ENCODE measurements at places on chromosomes 2 and 18.

- ATAC-seq, result peak; percentile 0
Observed at GRCh38 chr2:237692601-237693290, 65.4 kb downstream of the LRRFIP1 start.

DNA sequence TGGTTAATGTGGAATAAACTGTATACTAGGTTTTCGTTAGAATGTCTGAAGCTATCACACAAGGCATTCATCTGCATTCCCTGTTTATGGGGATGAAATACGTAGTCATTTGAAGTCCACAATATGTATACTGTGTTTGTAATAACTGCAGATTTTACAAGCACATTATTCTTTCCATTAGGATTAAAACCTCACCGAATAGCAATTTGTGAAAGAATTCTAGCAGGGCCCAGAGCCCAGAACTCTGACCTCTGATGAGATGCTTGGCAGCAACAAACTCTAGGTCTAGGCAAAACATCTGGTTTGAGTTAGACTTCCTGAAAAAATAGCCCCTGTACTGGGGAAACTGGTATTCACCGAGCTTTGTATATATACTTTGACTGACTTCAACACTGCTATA is 158.2 kb downstream of the SRBD1 start:
- ATAC-seq, result no peak

GRCh38 chr2:1553671-1554295 is 140.5 kb downstream of the TPO start:
- ATAC-seq, result no peak

GRCh38 chr2:60837123-60837522 is 44.3 kb upstream of the REL start:
- no peak for ATAC-seq

DNA sequence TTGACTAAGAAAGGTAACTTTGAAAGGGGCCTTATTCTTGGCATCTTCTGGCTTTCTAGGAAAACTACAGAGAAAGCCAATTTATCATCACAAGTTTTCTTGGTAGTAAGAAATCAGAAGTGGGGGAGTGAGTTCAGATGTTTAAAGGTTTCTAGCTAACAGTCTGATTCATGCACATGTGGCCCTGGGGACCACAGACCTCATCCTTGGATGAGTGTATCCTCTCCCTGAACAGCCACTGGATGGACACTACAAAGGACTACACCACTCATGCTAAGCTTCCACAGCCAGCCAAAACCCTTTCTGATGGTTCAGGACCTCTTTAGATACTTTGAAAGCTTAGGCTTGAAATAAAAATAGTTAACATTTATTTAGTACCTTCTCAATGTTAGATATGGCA is 218.3 kb upstream of the STK17B start:
- ATAC-seq, result no peak

DNA sequence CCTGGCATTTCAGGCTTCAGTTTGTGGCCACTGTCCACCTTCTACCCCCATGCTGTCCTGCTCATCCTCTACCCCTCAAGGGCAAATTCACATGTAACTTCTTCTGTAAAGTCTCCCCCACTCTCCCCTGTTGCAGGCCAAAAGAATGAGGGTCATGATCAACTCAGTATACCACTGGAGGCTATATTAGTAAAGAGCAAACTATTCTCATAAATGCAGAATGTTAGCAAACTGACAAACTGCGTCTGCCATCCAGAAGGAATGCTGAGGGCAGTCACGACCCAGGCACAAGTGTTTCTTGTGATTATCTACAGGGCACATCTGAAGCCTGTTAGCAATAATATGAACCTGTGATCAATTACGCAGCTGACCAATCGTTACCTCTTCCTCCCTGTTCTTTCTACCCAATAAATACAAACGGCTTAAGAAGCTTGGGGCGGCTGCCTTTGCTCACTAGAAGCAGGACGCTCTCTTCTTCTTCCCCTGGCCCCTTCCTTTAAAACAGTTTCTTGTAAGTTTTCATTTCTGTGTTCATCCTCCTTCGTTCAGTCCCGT is 58.3 kb downstream of the SEPTIN10 start:
- ATAC-seq, result no peak

DNA sequence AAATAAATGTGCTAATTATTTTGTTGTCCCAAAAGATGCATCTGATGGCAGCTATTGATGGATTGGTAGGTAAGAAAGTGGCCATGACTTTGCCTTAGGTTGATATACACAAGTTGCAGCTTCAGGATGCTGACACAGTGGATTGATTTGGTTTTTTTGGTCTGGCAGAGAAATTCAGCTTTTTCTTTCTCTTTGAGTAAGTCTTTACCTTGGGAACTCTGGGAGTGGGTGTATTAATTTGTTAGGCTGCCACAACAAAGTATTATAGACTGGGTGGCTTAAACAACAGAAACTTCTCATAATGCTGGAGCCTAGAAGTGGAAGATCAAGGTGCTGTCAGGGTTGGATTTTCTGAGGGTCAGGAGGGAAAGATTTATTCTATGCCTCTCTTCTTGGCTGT is 19.8 kb upstream of the ICOS start:
- no peak for ATAC-seq

DNA sequence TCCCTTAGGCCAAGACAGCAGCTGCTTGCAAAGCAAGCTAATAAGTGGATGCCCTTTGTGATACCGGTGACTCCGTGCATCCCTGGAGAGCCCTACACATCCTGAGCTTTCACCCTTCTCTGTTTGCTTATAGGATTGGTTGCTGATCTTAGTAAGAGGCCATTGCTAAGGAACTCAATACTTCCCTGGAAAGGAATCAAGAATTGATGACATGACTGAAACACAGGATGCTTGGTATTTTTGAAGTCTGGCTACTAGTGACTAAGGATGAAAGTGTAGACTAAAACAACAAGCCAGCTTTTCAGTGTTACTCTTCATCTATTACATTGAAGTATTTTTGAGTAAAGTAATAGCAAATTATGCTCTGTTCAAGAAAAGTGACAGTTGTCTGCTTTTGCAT is 123.0 kb upstream of the SERPINE2 start:
- no peak for ATAC-seq

DNA sequence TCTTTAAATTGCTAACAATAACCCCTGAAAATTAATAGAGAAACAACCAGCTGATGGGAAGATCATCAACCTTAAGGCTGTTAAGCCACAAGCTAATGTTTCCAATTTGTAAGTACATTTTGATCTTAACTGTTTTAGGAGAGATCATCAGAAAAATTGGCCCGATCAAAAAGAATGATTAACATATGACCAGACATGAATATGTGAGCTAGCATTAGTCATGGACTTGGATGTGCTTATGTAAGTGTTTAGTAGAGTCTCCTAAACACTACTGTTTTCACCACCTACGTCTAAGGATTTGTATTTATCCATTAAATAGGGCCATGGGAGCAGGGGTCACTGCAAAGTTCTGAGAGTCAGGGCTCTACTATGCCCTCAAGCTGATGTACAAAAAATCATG is 4.3 kb downstream of the LMAN1 start:
- ATAC-seq, result no peak

DNA sequence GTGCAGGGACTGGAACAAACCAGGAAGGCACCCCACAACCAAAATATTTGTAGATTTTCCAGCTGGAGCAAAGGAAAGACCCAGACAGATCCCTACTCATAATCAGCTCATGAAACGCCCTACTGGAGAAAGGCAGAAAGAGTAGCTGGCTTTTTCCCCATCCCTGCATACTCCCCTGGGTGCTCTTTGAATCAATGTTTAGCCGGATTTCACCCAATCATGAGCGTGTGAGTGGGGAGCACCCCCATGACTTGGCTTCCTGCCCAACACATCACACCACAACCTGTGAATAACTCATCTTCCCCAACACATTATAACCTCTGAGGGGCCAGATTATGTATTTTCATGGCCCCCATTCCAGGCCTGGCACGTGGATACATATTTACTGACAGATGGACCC is 35.1 kb upstream of the SLC14A1 start:
- no peak for ATAC-seq

DNA sequence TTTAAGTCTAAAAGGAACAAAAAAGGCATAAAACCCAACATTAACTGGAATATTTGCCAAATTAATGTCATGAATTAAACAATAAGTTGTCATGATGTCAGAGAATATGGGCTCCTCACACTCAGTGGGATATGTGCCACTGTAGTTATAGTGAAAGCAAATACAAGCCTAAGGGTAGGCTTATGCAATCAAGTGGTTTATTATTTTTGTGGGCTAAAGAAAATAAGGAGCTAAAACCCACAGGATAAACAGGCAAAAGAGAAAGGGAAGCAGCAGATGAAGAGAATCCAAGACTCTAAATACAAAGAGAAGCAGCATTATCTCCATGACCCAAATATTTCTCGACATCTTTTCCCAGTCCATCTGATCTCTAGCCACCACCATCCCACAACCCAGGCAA is 17.5 kb downstream of the YWHAQ start:
- no peak for ATAC-seq

DNA sequence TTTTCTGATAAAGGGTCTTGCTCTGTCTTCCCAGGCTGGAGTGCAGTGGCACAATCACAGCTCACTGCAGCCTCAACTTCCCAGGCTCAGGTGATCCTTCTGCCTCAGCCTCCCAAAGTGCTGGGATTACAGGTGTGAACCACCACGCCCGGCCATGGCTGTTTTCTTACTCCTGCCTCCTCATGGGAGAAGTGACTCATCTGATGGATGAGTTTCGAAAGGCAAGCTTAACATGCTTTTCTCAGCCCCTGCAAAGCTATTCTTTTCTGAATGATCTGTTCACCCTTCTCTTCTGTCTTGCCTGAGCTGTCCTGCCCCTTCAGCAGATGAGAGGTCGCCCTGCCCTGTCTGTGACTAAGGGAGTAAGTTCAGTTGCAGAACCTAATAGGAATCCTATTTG is 929 bp upstream of the CREG2 start:
- no peak for ATAC-seq

DNA sequence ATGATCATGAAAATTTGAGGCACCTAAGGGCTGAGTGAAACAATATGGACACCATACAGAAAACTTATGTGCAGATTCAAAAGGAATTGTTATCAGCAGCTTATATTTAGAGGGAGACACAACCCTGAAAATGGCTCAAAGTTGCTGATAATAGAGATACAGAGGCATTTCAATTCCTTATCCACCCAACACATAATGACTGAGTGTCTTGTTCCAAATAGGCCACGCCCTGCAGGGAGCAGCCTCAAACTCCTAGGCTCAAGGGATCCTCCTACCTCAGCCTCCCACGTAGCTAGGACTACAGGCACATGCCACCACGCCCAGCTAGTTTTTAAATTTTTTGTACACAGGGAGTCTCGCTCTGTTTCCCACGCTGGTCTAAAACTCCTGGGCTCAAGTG is 79.0 kb downstream of the LBH start:
- ATAC-seq, result no peak

- ATAC-seq, result peak; percentile 52
Observed at GRCh38 chr2:177147093-177147694, 65.4 kb upstream of the HNRNPA3 start.

DNA sequence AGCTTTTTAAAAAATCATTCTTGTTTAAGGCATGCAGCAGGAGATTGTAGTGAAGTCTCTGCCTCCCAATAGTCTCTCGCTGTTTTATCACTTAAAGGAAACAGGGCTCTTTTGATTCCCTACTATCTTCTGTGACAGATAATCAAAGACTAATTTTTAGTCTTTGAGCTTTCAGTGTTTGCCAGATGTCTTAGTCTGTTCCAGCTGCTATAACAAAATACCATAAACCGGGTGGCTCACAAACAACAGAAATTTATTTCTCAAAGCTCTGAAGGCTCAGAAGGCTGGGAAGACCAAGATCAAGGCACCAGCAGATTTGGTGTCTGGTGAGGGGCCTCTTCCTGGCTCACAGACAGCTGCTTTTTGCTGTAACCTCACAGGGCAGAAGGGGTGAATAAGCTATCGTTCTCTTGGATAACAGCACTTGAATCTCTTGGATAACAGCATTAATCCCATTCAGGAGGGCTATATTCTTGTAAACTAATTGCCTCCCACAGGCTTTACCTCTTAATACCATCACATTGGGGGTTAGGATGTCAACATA is 37.8 kb upstream of the STAT4 start:
- no peak for ATAC-seq

GRCh38 chr2:70115646-70116442 is 28.6 kb downstream of the PCBP1 start:
- peak; percentile 67 for ATAC-seq

DNA sequence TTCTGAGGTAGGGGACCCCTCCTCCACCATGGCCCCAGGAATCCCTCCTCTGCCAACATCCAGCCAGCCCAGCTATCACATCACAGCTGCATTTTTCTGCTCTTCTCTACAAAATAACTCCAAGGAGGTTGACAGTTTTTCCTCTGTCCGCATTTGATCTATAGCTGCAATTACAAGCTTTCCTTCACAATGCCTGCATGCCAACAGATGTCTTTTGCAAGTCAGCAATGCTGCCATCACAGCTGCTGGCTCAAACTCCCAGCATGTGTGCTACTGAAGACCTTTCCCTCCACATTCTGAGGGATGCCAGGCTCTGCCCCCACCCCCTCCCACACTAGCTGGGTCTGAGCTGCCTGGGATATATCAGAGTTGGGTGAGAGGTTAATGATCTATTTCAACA is 51.7 kb downstream of the MCFD2 start:
- ATAC-seq, result no peak

DNA sequence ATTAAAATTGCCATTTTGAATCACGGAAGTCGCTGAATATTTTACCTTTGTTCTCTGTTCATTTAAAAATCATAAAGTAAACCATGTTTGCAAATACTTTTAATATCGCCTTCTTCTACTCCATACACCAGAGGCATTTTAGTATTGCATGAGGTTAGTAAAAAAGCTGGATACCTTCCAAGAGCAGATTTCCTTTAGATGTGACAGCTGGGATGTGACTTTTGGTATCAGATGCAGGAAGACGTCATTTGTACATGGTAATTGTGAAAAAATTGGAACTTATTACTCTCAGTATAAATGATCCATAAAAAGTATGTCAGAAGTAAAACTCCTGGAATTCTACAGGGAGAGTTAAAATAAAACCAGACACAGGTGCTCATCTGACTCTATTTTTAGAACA is 89.5 kb downstream of the SLC4A10 start:
- ATAC-seq, result no peak

GRCh38 chr2:77105008-77105407 is 417.2 kb downstream of the LRRTM4 start:
- ATAC-seq, result no peak

DNA sequence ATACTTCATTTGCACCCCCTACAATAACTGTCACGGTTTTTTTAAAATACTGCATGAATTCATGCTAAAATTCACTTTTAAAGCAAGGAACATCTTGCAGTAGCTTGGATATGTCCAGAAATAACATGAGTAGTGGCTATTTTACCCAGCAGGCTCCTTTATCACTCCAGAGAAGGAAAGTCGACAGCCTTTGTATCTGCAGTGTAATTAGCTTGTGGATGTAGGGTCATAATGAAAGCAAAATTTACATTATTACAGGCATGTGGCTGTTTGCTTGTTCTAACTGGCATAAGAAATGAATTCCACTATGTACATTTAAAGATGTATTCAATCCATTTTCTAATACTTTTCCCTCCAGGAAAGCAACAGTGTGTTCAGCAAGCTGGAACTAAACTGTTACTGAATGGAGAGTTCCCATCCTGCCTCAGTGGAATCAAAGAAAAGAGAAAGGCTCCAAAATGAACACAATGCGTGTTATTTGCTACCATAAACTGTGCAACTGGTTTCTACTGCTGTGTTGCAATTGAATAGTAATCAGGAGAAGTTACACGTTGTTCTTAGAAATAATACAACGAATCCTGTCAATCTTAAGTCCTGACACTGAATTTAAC is 321.2 kb upstream of the VRK2 start:
- ATAC-seq, result no peak

GRCh38 chr2:9311488-9311887 is 104.9 kb downstream of the ASAP2 start:
- no peak for ATAC-seq

- ATAC-seq, result no peak
Observed at GRCh38 chr2:189602233-189602632, 21.6 kb upstream of the SLC40A1 start.
